Foreskin keratinocyte (primary cell): ENCODE measurements at places on chromosomes 2 and 18. TPM values are rescaled to one million over a fixed set of nuclear protein-coding genes. Genes with fewer than 3 reads are reported as not detected.

The ZFP36L2 gene
- 124 and 137 TPM in 2 replicates for total RNA-seq

The MARCHF4 gene
- 13.2 and 16.7 TPM in 2 replicates for total RNA-seq

The KCNIP3 gene
- total RNA-seq: 6.4 and 9.0 TPM in 2 replicates

The ARHGAP25 gene
- total RNA-seq: 17.5 and 19.6 TPM in 2 replicates

The NT5C1B gene
- total RNA-seq: not detected in 2 replicates

The NHEJ1 gene
- 12.4 and 13.8 TPM in 2 replicates for total RNA-seq

The DSG2 gene
- total RNA-seq: 142 and 144 TPM in 2 replicates

The GREB1 gene
- total RNA-seq: 0.03 and 0.11 TPM in 2 replicates

The EPB41L3 gene
- total RNA-seq: 0.63 and 2.0 TPM in 2 replicates

The MARS2 gene
- total RNA-seq: 9.9 and 11.6 TPM in 2 replicates

The MCFD2 gene
- 74.7 and 83.4 TPM in 2 replicates for total RNA-seq

The PAX8 gene
- 5.6 and 7.0 TPM in 2 replicates for total RNA-seq

The BMP10 gene
- total RNA-seq: not detected in 2 replicates

The SPIRE1 gene
- 19.7 and 20.9 TPM in 2 replicates for total RNA-seq

- DNase-seq: no peak
Observed at GRCh38 chr2:76314271-76315020, 603.7 kb upstream of the GCFC2 start.

DNA sequence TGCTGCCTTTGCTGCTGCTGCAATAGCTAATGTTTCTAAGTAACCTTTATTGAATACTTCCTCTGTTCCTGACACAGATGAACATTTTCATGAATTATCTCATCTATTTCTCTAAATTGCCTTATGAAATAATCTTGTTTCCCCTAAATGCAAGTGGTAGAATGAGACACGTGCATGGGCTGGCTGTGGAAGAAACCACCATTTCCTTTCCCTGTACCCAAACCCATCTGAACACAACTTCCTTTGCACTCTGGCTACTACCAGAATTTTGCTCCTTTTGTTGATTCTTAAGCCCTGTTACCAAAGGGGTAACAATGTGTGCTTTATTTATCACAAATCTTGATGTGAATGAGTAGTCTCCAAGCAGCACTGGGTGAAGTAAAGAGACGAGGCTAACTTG, 29.2 kb downstream of the AKAIN1 start:
- no peak for DNase-seq

- no peak for DNase-seq
Observed at GRCh38 chr18:10907749-10908148, 241.6 kb downstream of the PIEZO2 start.

DNA sequence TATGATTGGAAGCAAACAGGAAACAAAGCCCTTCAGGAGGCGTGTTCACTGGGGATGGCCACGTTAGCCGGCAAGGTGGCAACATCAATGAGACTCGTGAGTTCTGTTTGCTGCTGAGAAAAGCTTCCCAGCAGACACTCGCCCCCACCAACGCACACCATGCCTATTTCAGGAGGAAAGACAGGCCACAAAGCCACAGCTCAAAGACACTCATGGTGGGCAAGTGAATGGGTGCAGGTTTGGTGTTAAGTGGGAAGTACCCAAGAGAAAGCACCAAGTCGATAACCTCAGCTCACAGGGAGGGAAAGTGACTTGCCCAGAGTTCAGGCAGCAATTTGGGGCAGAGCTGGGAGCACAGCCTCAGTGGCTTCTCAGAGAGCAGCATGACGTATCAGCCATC, 10.5 kb upstream of the MTERF4 start:
- DNase-seq: no peak

DNA sequence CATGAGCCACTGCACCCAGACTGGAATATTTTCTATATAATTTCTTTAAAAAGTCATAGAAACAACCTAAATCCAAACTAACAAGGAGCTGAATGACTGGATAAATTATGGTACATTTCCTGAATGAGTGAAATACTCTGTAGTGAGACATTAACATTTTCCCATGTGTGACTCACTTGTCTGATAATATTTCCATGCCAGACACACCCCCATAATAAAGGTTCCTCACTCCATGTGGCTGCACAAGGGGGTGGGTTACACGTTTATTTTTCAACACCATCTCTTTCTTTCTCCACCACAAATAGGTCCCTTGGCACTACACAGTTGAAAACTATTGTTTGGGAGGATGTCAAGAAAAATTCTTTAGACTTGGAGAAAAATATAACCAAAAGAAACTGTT, 266.3 kb upstream of the LYPD1 start:
- no peak for DNase-seq

- no peak for DNase-seq
Observed at GRCh38 chr2:60555066-60555782, 1.8 kb upstream of the BCL11A start.

GRCh38 chr18:12109836-12110235, 16.2 kb downstream of the ANKRD62 start:
- DNase-seq: no peak

DNA sequence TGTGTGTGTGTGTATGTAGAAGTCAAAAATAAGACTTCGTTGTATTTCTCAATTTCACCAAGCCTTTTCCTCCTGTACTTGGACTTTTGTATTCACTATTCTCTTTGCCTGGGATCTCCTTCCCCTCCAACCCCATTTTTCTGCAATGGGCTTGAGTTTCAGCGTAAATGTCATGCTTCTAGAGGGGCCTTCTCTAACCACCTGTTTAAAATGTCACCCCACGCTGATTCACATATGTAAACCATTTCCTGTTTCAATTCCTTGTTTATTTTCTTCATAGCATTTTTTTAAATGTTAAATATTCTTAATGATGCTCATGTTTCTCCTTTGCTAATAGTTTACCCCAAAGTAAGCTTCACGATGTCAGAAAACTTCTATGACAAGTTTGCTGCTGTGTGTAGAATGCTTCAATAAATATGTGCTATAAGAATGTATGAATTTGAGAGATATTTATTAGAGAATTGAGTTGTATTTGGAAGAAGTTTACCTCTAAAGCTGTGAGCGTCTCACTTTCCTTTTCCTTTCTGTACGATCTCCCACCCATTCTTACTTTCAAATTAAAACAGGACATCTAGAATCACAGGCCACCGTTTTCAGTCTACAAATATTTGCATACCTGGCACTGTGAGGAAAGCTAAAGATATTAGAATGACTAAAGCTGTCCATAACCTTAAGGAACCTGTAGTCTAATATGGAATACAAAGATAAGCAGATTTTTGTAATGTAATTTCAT, 762.4 kb downstream of the LRRTM4 start:
- DNase-seq: no peak

- no peak for DNase-seq
Observed at GRCh38 chr2:128513961-128514283, 195.3 kb upstream of the HS6ST1 start.

DNA sequence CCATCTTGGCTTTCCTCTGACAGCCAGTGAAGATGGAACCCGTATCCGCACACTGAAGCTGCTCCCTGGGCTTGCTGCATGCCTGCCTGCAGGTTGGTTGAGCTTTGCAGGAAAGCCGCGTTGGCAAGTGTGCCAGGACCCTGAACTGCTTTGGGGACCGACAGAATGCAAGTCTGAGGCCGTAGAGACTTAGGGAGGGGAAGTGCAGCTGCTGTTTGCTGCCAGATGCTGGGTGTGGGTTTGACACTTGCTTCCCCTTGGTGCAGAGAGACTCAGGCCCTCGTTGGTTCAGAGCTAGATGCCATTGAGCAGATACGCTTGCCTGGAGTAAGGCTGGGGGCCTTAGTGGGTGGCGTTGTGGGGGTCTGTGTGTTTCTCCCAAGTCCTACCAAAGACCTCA, 13.1 kb upstream of the PHLPP1 start:
- no peak for DNase-seq

DNA sequence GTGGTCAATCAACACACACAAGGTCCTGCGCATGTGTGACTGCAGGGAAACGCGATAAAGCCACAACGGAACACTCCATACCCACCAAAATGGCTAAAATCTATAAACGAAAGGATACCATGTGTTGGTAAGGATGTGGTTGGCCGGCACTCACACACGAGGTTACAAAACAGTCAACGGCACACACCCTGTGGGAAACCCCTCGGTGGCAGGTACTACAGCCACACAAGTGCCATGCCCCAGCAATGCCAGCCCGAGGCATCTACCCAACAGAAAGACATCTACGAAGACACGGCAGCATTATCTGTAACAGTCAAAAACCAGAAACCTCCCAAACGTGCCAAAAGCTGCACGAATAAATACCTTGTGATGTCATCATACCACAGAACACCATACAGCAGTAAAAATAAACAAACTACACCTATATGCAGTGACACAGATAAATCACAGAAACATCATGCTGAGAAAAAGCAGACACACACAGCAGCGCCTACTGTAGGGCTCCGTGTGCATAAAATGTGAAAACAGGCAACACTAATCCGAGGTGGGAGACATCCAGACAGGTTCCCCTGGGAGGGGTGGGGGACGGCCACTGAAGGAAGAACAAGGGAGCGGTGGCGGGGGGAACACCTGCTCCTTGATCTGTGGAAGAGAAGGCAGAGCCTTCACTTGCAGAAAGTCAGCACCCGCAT, 36.7 kb downstream of the HDAC4 start:
- no peak for DNase-seq

DNA sequence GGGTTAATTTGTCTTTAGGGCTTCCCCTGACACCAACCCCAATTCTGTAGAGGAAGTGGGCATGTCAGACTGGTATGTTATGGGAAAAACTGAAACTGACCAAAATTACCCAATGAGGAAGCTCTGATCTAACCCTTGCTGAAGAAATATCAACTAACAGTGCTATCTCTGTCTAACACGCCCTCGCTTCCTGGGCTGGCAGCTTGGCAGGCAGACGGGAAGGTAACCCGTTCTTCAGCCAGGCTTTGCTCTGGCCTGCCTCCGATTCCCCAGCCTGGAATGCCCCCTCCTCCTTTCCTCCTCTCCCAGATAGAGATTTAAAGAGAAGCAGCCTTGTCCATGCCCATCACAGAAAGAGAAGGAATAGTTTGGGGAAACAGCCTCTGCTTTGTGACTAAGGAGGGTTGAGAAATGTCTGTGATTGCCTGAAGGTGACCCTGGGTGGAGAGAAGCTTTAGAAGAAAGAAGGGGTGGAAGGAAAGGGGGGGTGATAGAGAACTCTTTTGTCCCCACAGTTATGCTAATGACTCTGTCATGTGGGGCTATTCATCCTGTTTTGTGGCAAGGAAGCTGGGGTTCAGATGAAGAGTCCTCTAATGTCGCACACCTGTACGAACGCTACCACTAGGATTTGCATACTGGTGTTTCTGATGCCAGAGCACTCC, 15.4 kb downstream of the HK2 start:
- DNase-seq: peak; percentile 78

DNA sequence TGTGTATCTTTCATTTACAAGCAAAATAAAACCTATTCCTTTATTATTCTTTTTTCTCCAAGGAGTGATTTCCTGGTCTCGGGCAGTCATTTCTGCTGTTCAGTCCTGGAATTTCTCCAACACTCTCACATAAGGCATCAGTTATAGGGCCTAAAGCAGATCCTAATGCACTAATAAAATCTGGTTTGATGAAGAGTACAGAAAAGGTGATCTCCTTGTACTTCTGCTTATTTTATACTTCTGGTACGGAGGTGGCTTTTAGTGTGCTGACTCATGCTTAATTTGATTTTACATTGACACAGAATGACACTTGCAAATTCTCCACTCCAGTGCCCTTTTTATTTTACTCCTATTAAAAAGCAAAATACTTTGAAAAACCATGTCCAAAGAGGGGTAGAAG, 157.4 kb downstream of the DOK6 start:
- no peak for DNase-seq

DNA sequence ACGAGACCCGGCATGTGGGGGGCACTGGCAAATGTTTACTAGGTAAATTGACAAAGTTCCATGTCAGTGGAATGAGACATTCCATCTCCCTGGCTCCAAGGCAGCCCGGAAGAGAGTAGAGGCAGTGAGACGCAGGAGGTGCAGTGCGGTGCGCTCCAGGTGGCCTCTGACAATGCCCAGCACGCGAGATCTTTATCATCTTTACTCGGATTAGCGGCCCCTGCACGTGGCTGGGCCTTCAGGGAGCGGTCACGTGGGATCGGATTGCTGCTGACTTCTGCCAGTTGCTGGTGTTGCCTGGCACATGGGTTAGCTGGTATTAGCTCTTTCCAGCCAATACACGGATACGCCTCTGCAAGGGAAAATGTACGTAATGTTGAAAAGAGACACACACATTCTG, 151.2 kb upstream of the ALKAL2 start:
- no peak for DNase-seq

GRCh38 chr18:52670896-52671295, 330.9 kb downstream of the DCC start:
- no peak for DNase-seq

DNA sequence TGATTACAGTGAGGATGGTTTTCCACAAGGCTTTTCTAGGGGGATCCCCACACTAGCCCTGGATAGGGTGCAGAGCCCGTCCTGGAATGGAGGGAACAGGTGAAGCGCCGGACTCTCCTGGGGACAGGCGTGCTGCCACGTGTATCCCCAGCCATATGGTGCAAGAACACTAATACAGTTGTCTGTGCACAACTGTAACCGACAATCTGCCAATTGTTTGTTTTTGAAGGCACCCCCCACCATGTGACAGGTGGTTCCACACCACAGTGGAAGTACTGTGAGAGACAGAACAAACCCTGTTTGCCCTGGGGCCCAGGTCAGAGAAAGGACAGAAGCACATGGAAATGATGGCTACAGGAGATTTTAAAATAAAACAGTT, 52.9 kb downstream of the MYCN start:
- DNase-seq: no peak

DNA sequence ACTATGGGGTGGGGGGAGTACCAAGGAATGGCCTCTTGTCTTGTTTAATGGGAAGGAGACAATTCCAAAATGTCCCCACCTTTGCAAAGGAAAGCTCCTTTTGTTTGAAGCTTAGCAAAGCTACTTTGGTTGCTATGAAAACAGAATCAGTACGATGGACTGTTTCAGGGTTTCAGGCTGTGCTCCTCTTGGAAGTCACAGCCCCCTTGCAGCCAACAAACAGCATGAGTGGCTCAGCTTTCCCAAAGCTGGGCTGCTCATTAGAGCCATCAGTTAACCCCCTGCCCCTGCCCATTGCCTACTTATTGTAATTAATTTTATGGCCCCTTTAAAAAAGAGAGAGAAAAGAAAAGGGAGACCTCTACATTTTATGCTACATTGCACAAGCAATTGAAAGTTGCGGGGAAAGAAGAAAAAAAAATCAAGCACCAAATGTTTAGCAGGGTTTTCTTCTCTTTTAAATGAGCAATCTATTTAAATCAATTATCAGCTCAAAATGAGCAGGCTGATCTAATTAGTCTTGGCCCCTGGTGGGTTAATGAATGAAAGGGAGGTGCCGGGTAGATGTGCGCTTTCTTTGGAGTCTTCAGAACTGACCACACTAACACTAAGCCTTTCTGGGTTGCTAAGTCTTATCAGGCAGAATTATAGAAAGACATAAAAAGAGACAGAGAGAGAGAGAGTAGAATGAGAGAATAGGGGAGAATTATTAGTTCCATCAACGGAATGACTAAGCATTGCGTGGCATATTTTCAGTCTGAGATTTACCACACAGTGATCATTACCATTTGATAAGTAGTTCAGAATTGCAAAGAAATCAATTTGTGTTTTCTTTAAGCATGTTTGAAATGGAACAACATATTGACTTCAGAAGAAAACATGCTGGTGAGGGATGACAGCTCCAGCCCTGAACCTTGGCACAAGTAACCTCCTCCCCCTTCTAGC, 284.9 kb downstream of the INSIG2 start:
- DNase-seq: no peak

GRCh38 chr2:64678771-64679590, 25.3 kb upstream of the SERTAD2 start:
- no peak for DNase-seq

- DNase-seq: no peak
Observed at GRCh38 chr2:70826696-70827350, 6.4 kb upstream of the CLEC4F start.

GRCh38 chr2:37168217-37168981, 11.6 kb upstream of the EIF2AK2 start:
- no peak for DNase-seq
